ENCODE measurements at places on chromosomes 2 and 18. TPM values are rescaled to one million over a fixed set of nuclear protein-coding genes. Genes with fewer than 3 reads are reported as not detected.

DTNA gene
- total RNA-seq = 6.6 TPM

TRABD2A gene
- total RNA-seq = 5.3 TPM

REG1B gene
- not detected for total RNA-seq

SERPINB13 gene
- not detected for total RNA-seq

LIMS2 gene
- 1.3 TPM for total RNA-seq

TUBA3E gene
- total RNA-seq = not detected

ZSWIM2 gene
- total RNA-seq = not detected

BARD1 gene
- 10.7 TPM for total RNA-seq

CYRIA gene
- 1.9 TPM for total RNA-seq

LRP2 gene
- not detected for total RNA-seq

TEX44 gene
- total RNA-seq = not detected

RND3 gene
- total RNA-seq = 63.7 TPM

RPRM gene
- total RNA-seq = not detected

SPDYA gene
- 0.13 TPM for total RNA-seq

OTOF gene
- total RNA-seq = not detected

ITGA4 gene
- 58.6 TPM for total RNA-seq

DNAH7 gene
- 1.3 TPM for total RNA-seq

FAM110C gene
- 0.16 TPM for total RNA-seq

CBLN2 gene
- total RNA-seq = not detected

PRSS56 gene
- not detected for total RNA-seq

GNAL gene
- total RNA-seq = 1.8 TPM

ADAM17 gene
- total RNA-seq = 32.7 TPM

GREB1 gene
- 0.13 TPM for total RNA-seq

FAHD2B gene
- 4.3 TPM for total RNA-seq

CD8B gene
- not detected for total RNA-seq

CCDC74A gene
- total RNA-seq = 17.2 TPM

TMEM150A gene
- total RNA-seq = 15.1 TPM
